ENCODE measurements at places on chromosomes 3 and 15.

- no peak for DNase-seq
These were observed 36.0 kb downstream of the FOXP1 start for GRCh38 chr3:71547249-71548198.

GRCh38 chr15:87167055-87167454 lies 1087.4 kb downstream of the AGBL1 start:
- no peak for DNase-seq

DNA sequence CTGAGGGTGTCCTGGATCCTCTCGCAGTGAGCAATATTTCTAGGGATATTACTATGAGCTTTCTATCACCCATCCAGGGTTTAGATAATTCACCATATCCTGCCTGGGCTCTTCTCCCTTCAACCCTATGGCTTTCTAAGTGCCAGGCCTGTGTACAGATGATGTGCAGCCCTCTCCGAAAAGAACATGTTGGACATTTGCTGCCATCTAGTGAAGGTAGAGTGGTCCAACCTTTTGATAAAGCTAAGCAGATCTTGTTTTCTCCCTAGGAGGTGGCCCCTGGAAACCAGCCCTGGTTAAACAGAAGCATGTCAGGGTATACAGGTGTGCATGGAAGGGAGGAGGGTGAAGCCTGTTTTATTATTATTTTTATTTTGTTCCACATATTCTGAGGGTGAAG lies 27.9 kb upstream of the SCN10A start:
- DNase-seq: no peak

DNA sequence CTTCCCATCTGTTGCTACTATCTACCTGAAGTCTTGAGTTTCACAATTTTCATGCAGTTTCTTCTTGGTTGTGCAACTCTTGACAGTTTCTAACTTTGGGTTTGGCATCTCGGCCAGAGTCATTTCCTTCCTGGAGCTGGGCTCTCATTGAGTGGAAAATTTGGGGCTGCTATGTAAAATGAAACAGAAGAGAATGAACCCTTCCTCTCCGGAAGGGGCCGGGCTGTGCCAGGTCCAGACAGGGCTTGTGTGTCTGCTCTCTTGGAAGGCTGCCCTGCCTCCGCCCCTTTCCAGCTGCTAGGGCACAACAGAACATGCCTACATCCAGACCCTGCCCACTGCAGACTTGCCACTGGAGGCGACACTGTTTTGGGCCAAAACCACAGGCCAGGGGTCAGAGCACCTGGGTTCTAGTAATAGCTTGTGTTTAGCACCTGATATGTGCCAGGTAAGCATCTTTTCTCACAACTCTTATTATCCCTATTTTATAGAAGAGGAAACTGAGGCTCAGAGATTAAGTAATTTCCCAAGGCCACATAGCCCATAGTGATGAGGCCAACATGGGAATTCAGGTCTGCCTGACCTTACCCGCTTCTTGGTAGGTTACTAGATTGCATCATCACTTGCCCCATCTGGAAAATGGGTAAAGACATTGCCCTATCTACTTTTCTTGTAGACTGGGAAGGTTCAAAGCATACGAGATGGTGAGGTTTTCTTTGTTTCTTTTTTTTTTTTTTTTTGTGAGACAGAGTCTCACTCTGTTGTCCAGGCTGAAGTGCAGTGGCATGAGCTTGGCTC lies 25.0 kb downstream of the IRAK2 start:
- DNase-seq: no peak

- DNase-seq: no peak
These were observed 239.3 kb upstream of the GBE1 start for GRCh38 chr3:82000773-82001172.

DNA sequence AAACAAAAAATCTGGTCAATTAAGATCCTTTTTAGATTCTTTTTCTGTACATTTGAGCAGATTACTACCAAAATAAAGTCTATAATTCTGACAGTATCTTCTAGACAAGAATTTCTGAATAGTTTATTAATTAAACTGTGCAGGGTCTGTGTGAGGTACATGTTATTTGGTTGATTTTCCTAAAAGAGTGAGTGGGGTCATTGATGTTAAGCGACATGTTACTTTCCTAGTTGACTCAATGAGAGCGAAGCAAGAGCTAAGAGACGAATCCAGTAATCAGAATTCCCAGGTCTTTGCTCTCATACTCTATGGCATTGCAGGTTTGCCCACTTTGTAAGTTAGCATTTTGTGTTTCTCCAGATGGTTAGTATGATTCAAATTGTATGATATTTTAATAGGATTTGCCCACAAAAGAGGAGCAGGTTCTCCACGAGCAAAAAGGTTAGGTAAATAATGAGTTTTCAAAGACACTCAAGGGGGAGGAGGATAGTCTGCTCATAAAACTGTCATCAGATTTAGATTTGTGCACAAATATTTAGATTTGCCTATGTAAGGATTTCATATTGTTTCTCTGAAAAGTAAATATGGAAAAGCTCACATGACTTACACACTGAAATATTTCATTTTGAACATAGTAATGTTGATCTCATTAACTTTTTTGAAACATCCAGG lies 217.2 kb upstream of the CGNL1 start:
- no peak for DNase-seq
